ENCODE measurements at places on chromosomes 1 and 21. TPM values are rescaled to one million over a fixed set of nuclear protein-coding genes. Genes with fewer than 3 reads are reported as not detected.
A peak's percentile ranks its signal among the peaks of the same experiment; 100 is the strongest.

DNA sequence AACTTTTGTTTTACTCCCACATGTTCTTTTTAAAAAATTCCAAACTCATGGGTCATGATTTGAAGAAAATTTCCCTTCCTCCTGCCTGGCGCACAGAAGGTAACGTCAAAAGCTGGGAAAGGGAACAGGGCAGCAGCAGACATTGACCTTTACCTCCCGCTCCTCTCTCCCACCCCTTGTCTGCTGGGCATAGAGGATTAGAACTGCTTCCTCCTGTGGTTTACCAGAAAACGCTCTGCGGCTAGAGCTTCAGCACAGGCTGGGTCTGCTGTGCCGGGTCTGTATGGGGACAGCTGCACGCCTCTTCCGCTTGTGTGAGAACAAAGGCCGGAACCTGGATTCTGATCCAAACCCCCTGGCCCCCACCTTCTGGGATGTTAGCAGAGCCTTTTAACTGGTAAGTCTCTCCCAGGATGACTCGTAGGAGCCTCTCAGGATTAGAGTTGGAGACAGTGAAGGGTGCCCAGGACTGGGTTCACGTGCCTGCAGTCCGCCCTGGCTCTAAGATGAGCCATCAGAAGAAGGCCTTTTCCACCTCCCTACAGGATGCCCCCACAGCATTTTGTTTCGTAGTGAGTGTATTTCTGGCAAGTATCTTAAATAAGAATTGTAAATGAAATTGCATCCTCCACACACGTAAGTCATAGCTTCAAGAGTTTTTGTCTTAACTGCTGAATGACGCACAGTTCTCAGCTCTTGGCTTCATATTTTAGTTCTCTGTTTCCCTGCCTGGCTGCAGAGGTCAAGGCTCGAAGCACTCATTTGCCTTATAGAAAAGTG lies 5.2 kb downstream of the H6PD start:
- no peaks in the 10 kb centered on the region for H3K27me3 ChIP-seq
- no peak overlapping the region for H3K4me3 ChIP-seq
- H3K4me1 ChIP-seq, result peaks cover 96% of the 10 kb centered on the region
- no peaks in the 10 kb centered on the region for H3K36me3 ChIP-seq

- H3K4me3 ChIP-seq, result no peak overlapping the region
- H3K27me3 ChIP-seq, result peaks cover 7% of the 10 kb centered on the region
- no peaks in the 10 kb centered on the region for H3K36me3 ChIP-seq
Measured at GRCh38 chr1:44526295-44527073, 121.4 kb downstream of the RNF220 start.

DNA sequence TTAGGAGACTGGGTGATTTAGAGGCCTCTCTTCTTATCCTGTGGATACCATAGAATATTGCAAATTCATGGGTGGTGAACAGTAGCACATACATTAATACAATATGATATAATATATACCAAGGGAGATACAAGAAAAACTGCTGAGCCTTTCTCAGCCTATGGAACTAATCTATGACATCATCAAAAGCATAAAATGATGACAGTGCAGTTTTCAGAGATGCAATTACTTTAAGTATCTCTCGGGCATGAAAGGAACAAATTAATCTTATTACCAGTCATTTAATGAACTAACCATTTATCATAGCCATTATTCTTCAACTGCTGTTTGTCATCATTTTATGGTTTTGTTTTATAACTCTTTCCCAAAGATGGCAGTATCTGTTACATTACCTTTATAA lies 3.5 kb downstream of the CHODL start:
- DNase-seq, result no peak
- H3K4me3 ChIP-seq, result no peak overlapping the region
- peaks cover 35% of the 10 kb centered on the region for H3K27me3 ChIP-seq

GRCh38 chr1:53172426-53173128 lies 24.0 kb upstream of the CPT2 start:
- H3K4me3 ChIP-seq, result no peak overlapping the region
- DNase-seq, result no peak
- peaks cover 13% of the 10 kb centered on the region for H3K4me1 ChIP-seq
- no peak overlapping the region for H3K27ac ChIP-seq
- H3K27me3 ChIP-seq, result no peaks in the 10 kb centered on the region

DNA sequence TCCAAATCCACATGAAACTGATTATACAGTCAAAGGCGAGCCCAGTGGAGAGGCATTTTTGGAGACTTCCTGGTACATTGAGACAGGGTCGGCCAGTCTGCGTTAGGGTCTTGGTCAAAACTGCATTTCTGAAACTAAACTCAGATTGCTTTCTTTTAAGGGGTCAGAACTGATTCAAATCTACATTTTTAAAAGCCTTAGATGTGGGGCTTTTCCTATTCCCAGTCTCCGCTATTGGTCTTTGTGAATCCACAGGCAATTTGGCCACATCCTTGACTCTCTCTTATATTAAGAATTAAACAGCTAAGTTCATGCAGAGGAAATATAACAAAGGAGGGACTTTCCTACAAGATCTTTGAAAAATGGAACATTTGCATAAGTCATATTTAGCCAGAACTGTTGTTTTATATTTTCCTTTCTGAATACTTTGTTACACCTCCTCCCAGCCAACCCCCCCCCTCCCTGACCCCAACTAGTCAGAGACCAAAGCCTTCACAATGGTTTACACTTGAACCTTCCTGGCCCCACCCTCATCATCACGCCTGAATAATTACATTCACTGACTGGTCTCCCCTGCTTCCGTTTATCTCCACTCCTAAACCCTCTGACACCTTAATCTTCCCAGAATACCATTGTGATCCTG lies 30.9 kb downstream of the SELL start:
- H3K36me3 ChIP-seq, result no peaks in the 10 kb centered on the region
- no peak overlapping the region for H3K27ac ChIP-seq

GRCh38 chr1:96843196-96843595 lies 121.6 kb downstream of the PTBP2 start:
- H3K27ac ChIP-seq, result no peak overlapping the region
- DNase-seq, result no peak
- H3K36me3 ChIP-seq, result no peaks in the 10 kb centered on the region
- H3K4me1 ChIP-seq, result no peaks in the 10 kb centered on the region
- H3K27me3 ChIP-seq, result no peaks in the 10 kb centered on the region
- no peak overlapping the region for H3K4me3 ChIP-seq

DNA sequence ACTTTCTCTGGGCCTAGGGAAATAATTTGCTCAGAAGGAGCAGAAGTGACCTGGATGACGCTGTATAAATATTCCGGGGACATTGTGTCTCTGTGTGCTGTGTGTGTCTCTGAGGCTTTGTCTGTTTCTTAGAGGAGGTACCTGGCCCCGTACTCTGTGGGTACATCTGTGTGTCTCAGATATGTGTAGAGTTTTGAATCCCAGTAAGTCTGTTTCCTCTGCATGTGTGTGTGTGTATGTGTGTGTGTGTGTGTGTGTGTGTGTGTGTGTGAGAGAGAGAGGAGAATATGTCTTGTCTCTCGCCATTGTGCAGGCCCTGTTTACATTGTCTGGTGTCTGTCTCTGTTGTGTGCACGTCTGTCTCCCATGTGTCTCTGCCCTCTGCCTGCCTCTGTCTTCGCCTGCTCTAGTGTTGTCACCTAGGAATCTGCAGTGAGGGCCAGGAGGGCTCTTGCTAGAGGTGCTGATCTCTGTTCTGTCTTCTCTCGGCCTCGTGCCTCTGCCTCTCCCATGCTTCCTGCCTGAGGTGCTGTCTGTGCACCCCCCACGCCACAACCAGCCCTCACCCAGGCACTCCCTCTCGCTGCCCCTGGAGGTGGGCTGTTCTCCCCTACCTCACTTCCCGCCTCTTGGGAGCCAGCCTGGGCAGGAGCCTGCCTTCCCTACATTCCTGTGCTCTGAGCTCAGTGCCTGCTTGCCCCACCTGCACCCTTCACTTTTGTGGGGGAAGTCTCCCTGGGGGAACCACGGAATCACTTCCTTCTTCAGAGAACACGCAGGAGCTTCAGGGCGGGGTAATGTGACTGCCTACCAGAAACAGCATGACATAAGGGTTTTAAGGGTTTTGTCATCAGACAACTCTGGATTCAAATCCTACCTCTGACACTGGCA lies 5.9 kb downstream of the MAP7D1 start:
- peak; percentile 66 for DNase-seq
- H3K4me1 ChIP-seq, result peaks cover 53% of the 10 kb centered on the region
- no peak overlapping the region for H3K4me3 ChIP-seq

- H3K4me3 ChIP-seq, result no peak within 1 kb of the TSS
- no peaks in the 10 kb centered on the region for H3K27me3 ChIP-seq
- no peak for DNase-seq
- H3K36me3 ChIP-seq, result no peaks in the 10 kb centered on the region
Measured at GRCh38 chr1:162376691-162377090, at the start of gene SPATA46. Gene SPATA46 (minus strand): TSS chr1:162376854. CDS start chr1:162376790, 64 bp downstream.

DNA sequence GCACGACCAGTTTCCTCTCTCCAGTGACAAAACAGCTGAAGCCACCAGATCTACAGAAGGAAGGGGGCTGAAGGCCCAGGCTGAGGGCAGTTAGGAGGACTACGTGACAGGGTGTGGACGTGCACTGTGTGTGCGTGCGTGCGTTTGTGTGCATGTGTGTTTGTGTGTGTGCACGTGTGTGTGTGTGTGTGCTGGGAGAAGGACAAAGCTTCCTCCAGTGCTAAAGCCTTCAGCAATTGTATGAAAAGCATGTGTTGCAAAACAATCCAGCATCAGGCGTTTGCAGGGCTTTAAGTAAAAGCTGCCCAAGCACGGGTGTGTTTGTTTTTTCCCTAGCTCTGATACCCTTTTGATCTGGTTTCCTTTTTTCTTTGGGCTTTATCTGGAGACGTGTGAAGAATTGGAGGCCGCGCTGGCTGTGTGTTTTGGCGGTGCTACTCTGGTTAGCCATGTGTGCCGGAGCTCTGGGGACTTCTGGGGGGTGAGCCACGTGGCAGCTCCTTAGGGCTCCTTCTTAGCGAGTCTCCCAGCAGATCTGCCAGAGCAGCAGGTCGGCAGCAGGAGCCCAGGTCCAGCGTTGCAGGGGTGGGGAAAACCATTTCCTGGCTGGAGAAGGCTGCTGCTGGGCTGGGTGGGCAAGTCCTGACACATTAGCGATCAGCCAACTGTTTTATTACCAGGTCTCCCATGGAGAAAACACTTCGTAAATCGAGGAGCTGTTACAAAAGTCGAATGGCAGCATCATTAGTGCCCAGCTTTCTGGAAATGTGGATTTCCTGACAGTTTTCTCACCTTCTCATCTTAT lies 73.4 kb downstream of the UCK2 start:
- no peaks in the 10 kb centered on the region for H3K36me3 ChIP-seq
- no peak overlapping the region for H3K27ac ChIP-seq
- no peaks in the 10 kb centered on the region for H3K27me3 ChIP-seq
- no peak for DNase-seq

DNA sequence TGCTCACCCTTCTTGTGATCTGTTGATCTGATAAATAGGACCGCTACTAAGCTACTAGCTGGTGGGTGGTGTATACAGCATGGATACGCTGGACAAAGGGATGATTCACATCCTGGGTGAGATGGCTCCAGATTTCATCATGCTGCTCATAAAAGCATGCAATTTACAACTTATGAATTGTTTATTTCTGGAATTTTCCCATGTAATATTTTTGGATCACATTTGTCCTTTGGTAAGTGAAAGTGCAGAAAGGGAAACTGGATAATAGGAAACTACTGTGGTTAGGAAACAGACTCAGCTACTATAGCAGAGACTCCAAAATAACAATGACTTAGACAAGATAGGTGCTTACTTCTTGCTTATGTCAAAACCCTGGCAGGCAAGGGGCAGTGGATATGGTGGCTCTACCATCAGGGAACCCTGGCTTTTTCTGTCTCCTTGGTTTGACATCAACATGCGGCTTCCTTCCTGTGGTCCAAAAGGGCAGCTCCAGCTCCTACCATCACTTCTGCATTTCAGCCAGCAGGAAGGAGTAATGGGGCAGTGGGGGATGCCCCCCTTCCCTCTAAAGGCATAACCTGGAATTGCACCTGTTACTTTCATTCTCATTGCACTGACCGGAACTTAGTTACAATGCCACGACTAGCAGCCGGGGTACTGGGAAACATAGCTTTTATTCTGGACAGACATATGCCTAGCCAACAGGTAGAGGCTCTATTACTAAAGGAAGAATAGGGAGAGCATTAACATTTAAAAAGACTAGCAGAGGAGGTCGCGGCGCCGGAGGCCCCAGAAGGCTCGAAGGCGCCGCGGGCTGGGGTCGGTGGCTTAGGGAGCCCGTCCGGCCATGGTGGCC lies 13.8 kb upstream of the AK2 start:
- no peak for DNase-seq
- no peaks in the 10 kb centered on the region for H3K36me3 ChIP-seq
- no peaks in the 10 kb centered on the region for H3K27me3 ChIP-seq
- no peaks in the 10 kb centered on the region for H3K4me1 ChIP-seq
- no peak overlapping the region for H3K27ac ChIP-seq

DNA sequence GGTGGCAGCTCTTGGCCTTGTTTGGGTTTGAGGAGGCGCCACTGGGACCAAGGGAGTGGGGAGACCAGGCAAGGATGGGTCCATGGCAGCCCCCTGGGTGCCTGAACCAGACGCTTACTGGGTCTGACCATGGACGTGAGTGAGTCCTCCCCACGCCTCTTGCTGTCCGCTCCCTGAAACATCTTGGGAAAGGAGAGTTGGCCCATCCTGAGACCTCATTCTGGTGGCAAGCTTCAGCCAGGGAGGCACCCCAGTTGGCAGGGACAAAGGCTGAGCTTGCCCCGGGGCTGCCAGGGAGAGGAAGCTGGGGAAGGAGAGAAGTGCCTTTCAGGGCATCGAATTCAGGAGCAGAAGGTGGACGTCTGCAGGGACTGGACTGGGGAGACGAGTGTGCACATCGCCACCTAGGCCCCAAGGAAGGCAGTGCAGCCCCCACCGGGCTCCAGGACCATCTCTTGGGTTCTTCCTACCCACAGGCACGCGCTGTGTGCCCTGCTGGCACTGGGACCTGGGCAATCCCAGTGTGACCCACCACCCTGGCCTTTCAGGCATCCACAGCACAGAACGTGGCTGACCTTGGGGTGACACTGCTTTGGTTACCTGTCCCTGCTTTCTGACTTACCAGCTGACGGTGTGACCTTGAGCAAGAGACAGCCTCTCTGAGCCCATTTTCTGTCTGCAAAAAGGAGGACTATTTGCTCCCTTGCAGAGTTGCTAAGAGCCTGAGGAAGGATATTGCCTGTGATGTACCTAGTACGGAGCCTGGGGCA lies 132.9 kb upstream of the WNT4 start:
- H3K36me3 ChIP-seq, result no peaks in the 10 kb centered on the region
- no peaks in the 10 kb centered on the region for H3K4me1 ChIP-seq
- H3K4me3 ChIP-seq, result no peak overlapping the region
- H3K27ac ChIP-seq, result no peak overlapping the region
- H3K27me3 ChIP-seq, result no peaks in the 10 kb centered on the region
- peak; percentile 62 for DNase-seq

GRCh38 chr1:76620371-76620770 lies 246.9 kb upstream of the ST6GALNAC5 start:
- H3K4me3 ChIP-seq, result no peak overlapping the region
- DNase-seq, result no peak
- no peak overlapping the region for H3K27ac ChIP-seq
- H3K27me3 ChIP-seq, result no peaks in the 10 kb centered on the region

GRCh38 chr1:212514056-212514614 lies 81.4 kb downstream of the NENF start:
- H3K27ac ChIP-seq, result no peak overlapping the region
- H3K4me3 ChIP-seq, result no peak overlapping the region
- H3K4me1 ChIP-seq, result peaks cover 14% of the 10 kb centered on the region
- H3K36me3 ChIP-seq, result no peaks in the 10 kb centered on the region
- peak; percentile 23 for DNase-seq

PRMT6 gene
- 11.1 TPM for total RNA-seq

OVAAL gene
- total RNA-seq, result not detected

MSH4 gene
- total RNA-seq, result 0.47 TPM

ZNF648 gene
- not detected for total RNA-seq

UTS2 gene
- not detected for total RNA-seq

Data from left lung (tissue), 14 donors.